ENCODE measurements at places on chromosomes 1 and 21. TPM values are rescaled to one million over a fixed set of nuclear protein-coding genes. Genes with fewer than 3 reads are reported as not detected.

SPOCD1 gene
- 0.10 TPM for total RNA-seq

OTUD7B gene
- 6.2 TPM for total RNA-seq

ZNF683 gene
- not detected for total RNA-seq

C1orf167 gene
- not detected for total RNA-seq

CTSE gene
- total RNA-seq, result 9.1 TPM

KCNN3 gene
- not detected for total RNA-seq

ZNF593OS gene
- 1.6 TPM for total RNA-seq

KRTAP21-2 gene
- not detected for total RNA-seq

TRIM45 gene
- 0.94 TPM for total RNA-seq

TRAF3IP3 gene
- not detected for total RNA-seq
